ENCODE measurements at places on chromosomes 12 and 14.

- no peak for DNase-seq
Measured at GRCh38 chr12:106287364-106287763, 15.2 kb upstream of the TCP11L2 start.

DNA sequence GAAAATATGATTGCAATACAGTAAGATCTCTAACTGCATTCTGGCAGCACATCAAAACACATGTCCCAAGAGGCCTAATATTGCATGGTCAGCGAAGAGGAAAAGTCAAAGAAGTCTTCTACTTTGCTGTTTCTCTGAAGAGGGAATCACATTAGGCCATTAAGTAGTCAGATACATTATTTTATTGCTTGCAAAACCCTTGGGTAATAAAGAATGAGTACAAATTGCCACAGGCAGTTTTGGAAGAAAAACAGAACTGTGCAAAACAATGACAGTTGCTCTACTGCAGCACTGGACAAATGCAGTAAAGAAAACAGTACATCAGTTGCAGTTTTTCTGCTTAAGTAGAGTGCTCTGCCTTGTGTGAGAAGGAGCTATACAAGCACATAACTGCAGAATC, 211.9 kb downstream of the MED13L start:
- no peak for DNase-seq

DNA sequence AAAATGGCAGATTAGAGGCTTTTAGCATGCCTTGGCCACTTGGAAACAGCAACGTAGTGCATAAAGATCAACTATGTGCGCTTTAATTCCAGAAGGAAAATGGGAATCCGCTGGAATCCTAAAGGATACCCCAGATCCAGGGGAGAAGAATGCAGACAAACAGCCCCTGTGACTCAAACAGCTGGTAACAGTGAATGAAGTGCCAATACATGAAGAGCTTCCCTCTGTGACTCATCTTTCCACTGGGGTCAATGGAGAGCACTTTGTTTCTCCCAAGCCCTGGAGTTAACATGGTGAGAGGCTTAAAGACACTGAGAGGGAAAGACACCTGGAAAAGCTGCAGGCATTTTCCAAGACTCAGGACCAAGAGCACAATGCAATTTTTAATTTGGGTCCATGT, 263.1 kb downstream of the CEP128 start:
- DNase-seq: no peak

DNA sequence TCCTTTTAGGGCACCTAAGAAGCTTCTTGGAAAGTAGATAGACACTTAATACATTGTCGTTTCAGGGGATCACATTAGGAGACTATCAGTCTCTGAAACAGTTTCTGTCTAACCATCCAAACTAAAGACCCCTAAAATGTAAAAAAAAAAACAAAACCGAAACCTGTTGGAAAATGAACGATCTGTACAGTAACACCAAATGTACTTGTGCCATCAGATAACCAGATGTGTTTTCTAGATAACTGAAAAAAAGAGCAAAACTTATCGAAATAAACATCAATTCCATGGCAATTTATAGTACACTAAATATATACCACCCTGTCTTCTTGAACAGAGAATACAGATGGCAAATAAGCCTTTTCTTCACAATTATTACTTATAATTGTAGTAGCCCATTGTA, 2.1 kb downstream of the LDHB start:
- DNase-seq: no peak

- no peak for DNase-seq
Measured at GRCh38 chr14:67773844-67774377, 42.5 kb downstream of the ZFYVE26 start.

- no peak for DNase-seq
Measured at GRCh38 chr14:94122438-94122837, 7.0 kb downstream of the IFI27L2 start.

DNA sequence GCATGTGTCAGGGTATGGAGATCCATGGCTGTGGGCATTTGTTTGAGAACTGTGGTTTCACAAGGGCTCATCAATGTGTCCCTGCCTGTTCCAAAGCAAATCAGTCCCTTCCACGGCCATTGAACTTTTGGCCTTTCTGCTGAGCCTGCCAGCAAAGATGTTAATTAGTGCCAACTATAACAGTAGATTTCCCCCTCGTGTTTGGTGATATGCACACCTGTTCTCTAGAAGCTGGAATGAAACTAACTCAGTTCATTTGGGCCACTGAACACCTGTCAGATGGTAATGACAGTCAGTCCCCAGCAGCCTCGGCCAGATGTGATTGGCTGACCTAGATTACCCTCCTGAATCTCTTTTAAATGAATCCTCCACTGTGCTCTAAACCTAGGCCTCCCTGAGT, 43.2 kb downstream of the IRAK3 start:
- no peak for DNase-seq

- DNase-seq: peak; percentile 48
Measured at GRCh38 chr12:115916910-115917668, 360.4 kb downstream of the MED13L start.

- no peak for DNase-seq
Measured at GRCh38 chr14:102252834-102253801, 51.8 kb downstream of the MOK start.

GRCh38 chr12:132761032-132761920, at the start of gene ANKLE2:
ANKLE2 (minus strand) TSS chr12:132761832; CDS start chr12:132761798, 34 bp downstream.
- DNase-seq: peak; percentile 31

All from activated CD8-positive, alpha-beta memory T cell treated with anti-CD3 and anti-CD28 coated beads for 4 hours (primary cell).